ENCODE measurements at places on chromosomes 16 and 17. TPM values are rescaled to one million over a fixed set of nuclear protein-coding genes. Genes with fewer than 3 reads are reported as not detected.

GRCh38 chr16:58266336-58266735, 28.5 kb downstream of the PRSS54 start:
- no peaks in the 10 kb centered on the region for H3K36me3 ChIP-seq
- H3K27ac ChIP-seq: no peak overlapping the region

GRCh38 chr17:81957691-81958432, 3.1 kb downstream of the NOTUM start:
- H3K27me3 ChIP-seq: peaks cover 44% of the 10 kb centered on the region
- DNase-seq: no peak
- no peak overlapping the region for H3K4me3 ChIP-seq
- H3K4me1 ChIP-seq: no peaks in the 10 kb centered on the region
- no peaks in the 10 kb centered on the region for H3K36me3 ChIP-seq
- H3K27ac ChIP-seq: no peak overlapping the region

GRCh38 chr17:74631468-74632450, 8.2 kb upstream of the CD300E start:
- H3K4me1 ChIP-seq: no peaks in the 10 kb centered on the region
- H3K36me3 ChIP-seq: no peaks in the 10 kb centered on the region
- H3K27ac ChIP-seq: no peak overlapping the region
- H3K4me3 ChIP-seq: no peak overlapping the region
- DNase-seq: no peak

GRCh38 chr17:81112450-81112849, 52.9 kb upstream of the PVALEF start:
- H3K4me1 ChIP-seq: no peaks in the 10 kb centered on the region
- no peak for DNase-seq
- H3K36me3 ChIP-seq: peaks cover 3% of the 10 kb centered on the region
- no peak overlapping the region for H3K27ac ChIP-seq
- H3K4me3 ChIP-seq: no peak overlapping the region

DNA sequence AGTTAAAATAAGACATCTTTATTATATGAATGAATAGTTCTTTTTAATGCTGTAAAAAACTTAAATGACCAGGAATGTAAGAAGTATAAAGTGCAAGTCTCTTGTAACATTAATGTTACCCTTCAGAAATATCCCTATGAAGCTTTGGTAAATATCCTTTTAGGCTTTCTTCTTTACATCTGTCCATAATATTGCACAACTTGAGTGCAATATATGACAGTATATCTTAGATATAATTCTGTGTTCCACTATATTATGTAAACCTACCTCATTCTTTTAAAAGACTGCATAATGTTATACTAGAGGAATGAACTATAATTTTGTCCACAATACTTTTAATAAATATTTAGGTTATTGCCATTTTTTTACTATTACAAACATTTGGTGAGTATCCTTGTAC, 81.1 kb downstream of the EFCAB13 start:
- no peak overlapping the region for H3K27ac ChIP-seq
- no peak for DNase-seq
- no peaks in the 10 kb centered on the region for H3K36me3 ChIP-seq
- H3K4me1 ChIP-seq: no peaks in the 10 kb centered on the region
- H3K4me3 ChIP-seq: no peak overlapping the region
- no peaks in the 10 kb centered on the region for H3K27me3 ChIP-seq

GRCh38 chr17:17947309-17947708, 24.9 kb downstream of the TOM1L2 start:
- no peaks in the 10 kb centered on the region for H3K36me3 ChIP-seq
- H3K27me3 ChIP-seq: no peaks in the 10 kb centered on the region

DNA sequence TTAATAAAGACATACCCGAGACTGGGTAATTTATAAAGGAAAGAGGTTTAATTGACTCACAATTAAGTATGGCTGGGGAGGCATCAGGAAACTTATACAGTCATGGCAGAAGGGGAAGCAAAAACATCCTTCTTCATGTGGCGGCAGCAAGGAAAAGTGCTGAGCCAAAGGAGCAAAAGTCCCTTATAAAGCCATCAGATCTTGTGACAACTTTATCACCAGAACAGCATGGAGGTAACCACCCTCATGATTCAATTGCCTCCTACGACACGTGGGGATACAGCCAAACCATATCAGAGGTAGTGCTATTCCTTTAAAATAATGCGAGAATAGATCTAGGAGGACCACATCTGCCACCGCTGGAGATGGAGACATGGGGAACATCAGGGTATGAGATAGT, 9.0 kb downstream of the C16orf54 start:
- no peak overlapping the region for H3K4me3 ChIP-seq
- DNase-seq: no peak
- no peaks in the 10 kb centered on the region for H3K4me1 ChIP-seq
- H3K27ac ChIP-seq: no peak overlapping the region

DNA sequence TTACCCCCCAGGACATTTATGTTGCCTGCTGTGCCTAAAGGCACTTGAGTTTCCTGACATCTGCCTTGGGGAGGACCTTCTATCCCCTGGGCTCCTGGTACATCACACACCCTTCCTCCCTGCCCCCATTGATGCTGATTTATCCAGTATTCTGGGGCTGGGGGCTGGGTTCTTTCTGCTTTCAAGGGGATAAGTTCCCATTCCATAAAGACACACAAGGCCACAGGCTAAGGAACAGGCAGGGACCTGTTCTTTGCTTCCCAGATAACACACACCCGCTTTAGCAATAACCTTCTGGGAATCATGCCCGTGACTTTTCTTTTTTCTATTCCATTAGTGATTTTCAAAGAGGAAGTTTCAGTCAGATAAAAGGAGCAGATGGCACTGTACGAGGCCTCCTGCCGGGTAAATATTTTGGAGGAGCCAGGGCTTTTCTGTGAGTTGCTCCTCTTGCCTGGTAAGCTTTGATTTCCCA, 30.6 kb downstream of the CHD9 start:
- H3K27ac ChIP-seq: peak overlapping the region; percentile 56
- no peaks in the 10 kb centered on the region for H3K27me3 ChIP-seq
- H3K4me1 ChIP-seq: peaks cover 17% of the 10 kb centered on the region
- no peaks in the 10 kb centered on the region for H3K36me3 ChIP-seq

GRCh38 chr17:50589095-50589705, 28.7 kb downstream of the CACNA1G start:
- peaks cover 2% of the 10 kb centered on the region for H3K4me1 ChIP-seq
- peak; percentile 3 for DNase-seq
- H3K4me3 ChIP-seq: no peak overlapping the region
- peaks cover 45% of the 10 kb centered on the region for H3K27me3 ChIP-seq
- no peaks in the 10 kb centered on the region for H3K36me3 ChIP-seq

GRCh38 chr17:29686993-29687590, 64.4 kb upstream of the CORO6 start:
- H3K36me3 ChIP-seq: peaks cover 9% of the 10 kb centered on the region
- H3K4me3 ChIP-seq: no peak overlapping the region
- no peaks in the 10 kb centered on the region for H3K27me3 ChIP-seq
- H3K27ac ChIP-seq: no peak overlapping the region

- H3K27me3 ChIP-seq: no peaks in the 10 kb centered on the region
- peak overlapping the region; percentile 85 for H3K4me3 ChIP-seq
- DNase-seq: no peak
- no peak overlapping the region for H3K27ac ChIP-seq
Observed at GRCh38 chr17:47695429-47696376, 1.7 kb downstream of the TBKBP1 start.

- peaks cover 6% of the 10 kb centered on the region for H3K4me1 ChIP-seq
- H3K27me3 ChIP-seq: no peaks in the 10 kb centered on the region
- DNase-seq: peak; percentile 33
- no peaks in the 10 kb centered on the region for H3K36me3 ChIP-seq
Observed at GRCh38 chr17:1608676-1609075, 20.0 kb downstream of the SLC43A2 start.

The IRX6 gene
- total RNA-seq: not detected

The HOXB13 gene
- not detected for total RNA-seq

The KLHL36 gene
- 45.9 TPM for total RNA-seq

The STH gene
- total RNA-seq: not detected

Measured in IMR-90 (cell line).